Colonic mucosa (tissue), 4 donors: ENCODE measurements at places on chromosomes 2 and 18. TPM values are rescaled to one million over a fixed set of nuclear protein-coding genes. Genes with fewer than 3 reads are reported as not detected.

DNA sequence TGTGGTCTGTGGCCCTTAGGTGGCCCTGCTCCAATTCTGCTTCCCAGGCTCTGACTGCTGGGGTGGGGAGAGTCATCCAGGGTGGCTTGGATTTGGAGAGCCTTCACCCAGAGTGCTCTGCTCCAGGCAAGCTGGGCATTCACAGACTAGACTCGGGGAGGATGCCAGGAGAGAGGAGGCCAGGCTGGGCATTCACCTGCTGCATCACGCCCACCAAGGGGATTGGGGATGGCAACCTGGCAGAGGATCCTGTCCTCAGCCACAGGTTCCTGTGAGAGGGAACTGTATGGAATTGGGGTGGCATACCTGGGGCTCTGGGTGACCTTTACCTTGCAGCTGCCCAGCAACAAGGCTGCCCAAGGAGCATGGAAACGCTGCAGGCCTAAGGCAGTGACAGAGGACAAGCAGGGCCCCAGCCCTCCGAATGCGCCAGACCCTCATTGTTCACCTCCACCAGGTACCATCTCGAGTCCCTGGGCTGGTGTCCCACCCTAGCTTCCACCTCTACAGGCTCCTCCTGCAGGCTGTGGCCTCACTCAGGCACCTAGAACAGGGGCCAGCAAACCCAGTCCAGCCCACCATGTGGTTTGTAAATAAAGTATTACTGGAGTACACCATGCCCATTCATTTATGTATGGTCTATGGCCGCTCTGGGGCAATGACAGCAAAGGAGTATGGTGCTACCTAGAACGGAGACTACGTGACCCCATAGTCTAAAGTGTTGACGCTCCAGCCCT, 255.3 kb upstream of the RAB6C start:
- H3K27ac ChIP-seq: no peak overlapping the region
- DNase-seq: no peak
- no peak overlapping the region for H3K4me3 ChIP-seq
- H3K27me3 ChIP-seq: no peaks in the 10 kb centered on the region

DNA sequence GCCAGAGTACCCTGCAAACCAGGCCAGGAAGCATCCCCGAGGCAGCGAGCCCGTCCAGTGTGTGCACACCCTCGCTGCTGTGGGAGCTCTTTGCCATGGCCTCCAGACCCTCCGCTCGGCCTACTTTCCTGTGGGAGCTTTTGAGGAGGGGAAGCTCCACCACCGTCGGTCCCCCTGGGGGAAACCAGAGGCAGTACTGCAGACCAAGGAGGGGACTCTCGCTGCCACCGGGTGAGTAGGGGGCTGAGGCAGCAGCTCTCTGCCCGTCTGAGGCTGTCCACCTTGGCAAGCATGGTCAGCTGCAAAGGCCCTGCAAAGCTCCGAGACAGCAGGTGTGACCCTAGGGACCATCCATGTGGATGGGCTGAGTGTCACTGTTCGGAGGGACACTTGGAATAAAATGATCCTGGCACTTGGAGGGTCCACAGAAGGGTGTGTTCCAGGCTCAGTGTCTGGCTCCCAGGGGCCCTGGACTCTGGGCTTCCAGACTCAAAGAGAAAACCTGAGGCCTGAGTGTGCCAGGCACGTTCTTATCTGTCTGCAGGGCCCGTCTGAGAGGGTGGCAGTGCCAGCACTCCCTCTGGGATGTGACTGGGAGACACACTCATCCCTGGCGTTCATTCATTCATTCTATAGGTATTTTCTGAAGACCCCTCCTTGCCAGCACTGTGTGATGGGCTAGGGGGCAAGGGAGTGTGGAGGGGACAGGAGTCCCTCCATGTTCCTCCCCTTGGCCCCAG, 282.8 kb upstream of the HS6ST1 start:
- DNase-seq: no peak
- H3K4me3 ChIP-seq: no peak overlapping the region
- H3K27me3 ChIP-seq: no peaks in the 10 kb centered on the region
- H3K4me1 ChIP-seq: no peaks in the 10 kb centered on the region

DNA sequence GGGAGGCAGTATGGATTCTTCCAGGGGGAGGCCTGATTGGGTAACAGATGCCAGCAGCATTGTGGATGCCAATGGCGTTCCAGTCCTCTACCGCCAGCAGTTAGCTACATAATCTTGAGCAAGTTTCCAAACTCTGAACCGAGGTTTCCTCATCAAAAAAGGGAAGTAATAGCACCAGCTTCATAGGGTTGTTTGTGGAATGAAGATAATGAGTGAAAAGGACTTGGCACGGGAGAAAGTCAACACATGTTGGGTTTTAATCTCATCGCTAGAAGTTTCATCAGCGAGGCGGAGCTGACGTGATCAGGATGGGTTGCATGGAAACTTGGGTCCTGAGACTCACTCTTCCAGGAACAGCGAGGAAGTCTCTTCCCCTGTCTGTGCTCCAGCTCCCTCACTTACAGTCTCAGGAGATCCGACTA, 266.7 kb downstream of the SH3BP4 start:
- no peaks in the 10 kb centered on the region for H3K27me3 ChIP-seq
- no peak overlapping the region for H3K27ac ChIP-seq
- H3K36me3 ChIP-seq: no peaks in the 10 kb centered on the region

DNA sequence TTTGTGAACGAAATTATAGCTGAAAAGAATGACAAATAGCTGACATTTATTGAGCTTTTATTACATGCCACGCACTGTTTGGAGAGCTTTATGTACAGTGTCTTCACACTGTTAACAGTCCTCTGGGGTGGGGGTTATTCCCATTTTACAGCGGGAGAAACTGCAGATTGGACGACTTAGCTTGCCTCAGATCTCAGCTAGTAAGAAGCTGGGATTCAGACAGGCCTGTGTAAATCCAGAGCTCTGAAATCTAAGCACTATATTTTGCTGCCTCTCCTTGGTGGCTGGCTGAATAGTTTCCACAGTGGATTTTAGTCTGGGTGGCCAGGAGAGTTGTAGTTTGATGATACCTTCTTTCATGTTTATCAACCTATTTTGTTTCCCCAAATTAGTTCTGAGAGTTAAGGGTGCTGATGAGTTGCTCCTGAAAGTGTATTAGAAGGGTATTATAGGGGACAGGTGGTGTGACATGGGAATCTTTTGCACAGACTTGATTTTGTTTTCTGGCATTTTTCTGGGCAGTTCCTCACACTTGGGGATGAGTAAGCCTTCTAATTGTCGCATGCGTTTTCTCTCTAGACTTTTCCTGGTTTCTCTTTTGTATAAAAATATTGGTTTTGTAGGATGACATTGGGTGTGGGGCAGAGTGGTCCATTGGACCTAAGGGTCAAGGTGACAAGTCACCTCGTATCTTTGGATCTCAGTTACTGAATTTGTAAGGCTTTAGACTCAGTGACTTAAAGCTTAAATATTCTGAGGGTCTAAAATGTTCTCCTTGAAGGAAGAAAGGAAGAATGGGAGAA, 1.5 kb downstream of the ACSL3 start:
- H3K27me3 ChIP-seq: no peaks in the 10 kb centered on the region
- DNase-seq: peak; percentile 52
- no peaks in the 10 kb centered on the region for H3K36me3 ChIP-seq
- H3K27ac ChIP-seq: peak overlapping the region; percentile 93
- peaks cover 5% of the 10 kb centered on the region for H3K4me1 ChIP-seq

- no peaks in the 10 kb centered on the region for H3K27me3 ChIP-seq
- H3K27ac ChIP-seq: peak overlapping the region; percentile 27
- no peaks in the 10 kb centered on the region for H3K36me3 ChIP-seq
Observed at GRCh38 chr2:29014331-29014730, 33.2 kb downstream of the TOGARAM2 start.

- no peak overlapping the region for H3K27ac ChIP-seq
- no peaks in the 10 kb centered on the region for H3K4me1 ChIP-seq
- peak; percentile 32 for DNase-seq
Observed at GRCh38 chr2:173708806-173709205, 256.4 kb downstream of the SP3 start.

- no peaks in the 10 kb centered on the region for H3K36me3 ChIP-seq
- no peaks in the 10 kb centered on the region for H3K27me3 ChIP-seq
- H3K4me1 ChIP-seq: no peaks in the 10 kb centered on the region
- no peak overlapping the region for H3K27ac ChIP-seq
- H3K4me3 ChIP-seq: no peak overlapping the region
Observed at GRCh38 chr2:126858436-126858835, 40.3 kb upstream of the TEX51 start.

DNA sequence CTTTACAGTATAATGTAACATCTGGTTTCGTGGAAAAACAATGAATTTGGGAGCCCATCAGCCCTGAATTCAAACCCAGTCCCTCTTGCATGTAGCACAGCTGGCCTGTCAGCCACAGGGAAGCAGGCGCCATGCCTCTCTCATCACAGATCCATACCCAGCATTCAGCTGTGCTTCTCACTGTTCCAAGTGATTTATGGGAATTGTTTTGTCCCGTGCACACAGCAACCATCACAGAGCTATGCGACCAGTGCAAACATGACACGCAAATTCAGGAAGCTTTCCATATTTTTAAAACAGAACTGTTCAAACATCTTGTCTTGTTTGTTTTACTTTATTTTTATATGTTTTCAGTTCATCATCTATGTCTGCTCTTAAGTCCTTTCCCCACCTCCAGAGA, 496.1 kb downstream of the EIPR1 start:
- DNase-seq: no peak
- H3K36me3 ChIP-seq: no peaks in the 10 kb centered on the region
- no peak overlapping the region for H3K4me3 ChIP-seq
- no peaks in the 10 kb centered on the region for H3K4me1 ChIP-seq
- no peak overlapping the region for H3K27ac ChIP-seq

DNA sequence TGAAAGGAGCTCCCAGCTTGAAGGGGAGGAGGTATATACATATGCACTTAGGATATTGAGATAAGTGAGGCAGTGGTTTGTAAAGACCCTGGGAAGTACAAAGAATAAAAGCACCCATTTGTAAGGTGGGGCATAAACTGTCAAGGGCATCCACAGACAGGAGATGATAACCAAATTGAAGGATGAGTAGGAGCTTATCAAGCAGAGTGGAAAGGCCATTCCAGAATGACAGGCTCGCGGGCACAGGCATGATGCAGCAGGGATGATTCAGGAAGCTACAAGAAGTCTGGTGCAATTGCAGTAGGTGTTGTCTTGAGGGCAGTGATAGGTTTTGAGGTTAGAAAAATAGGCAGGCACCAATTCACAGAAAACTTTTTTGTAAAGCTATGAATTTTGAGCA, 504.8 kb downstream of the PIK3C3 start:
- H3K36me3 ChIP-seq: no peaks in the 10 kb centered on the region
- no peak for DNase-seq
- H3K4me1 ChIP-seq: no peaks in the 10 kb centered on the region
- no peaks in the 10 kb centered on the region for H3K27me3 ChIP-seq

The KCTD1 gene
- 13.6 TPM for total RNA-seq

The PARD6G gene
- 1.2 TPM for total RNA-seq

The OTOS gene
- total RNA-seq: not detected

The DUSP2 gene
- 5.1 TPM for total RNA-seq

The CRYBA2 gene
- 5.5 TPM for total RNA-seq

The DNAJC5G gene
- not detected for total RNA-seq

The ASPRV1 gene
- total RNA-seq: 0.40 TPM

The MYO5B gene
- total RNA-seq: 132 TPM

The SERPINB10 gene
- not detected for total RNA-seq
